ENCODE measurements at places on chromosomes 4 and X.

DNA sequence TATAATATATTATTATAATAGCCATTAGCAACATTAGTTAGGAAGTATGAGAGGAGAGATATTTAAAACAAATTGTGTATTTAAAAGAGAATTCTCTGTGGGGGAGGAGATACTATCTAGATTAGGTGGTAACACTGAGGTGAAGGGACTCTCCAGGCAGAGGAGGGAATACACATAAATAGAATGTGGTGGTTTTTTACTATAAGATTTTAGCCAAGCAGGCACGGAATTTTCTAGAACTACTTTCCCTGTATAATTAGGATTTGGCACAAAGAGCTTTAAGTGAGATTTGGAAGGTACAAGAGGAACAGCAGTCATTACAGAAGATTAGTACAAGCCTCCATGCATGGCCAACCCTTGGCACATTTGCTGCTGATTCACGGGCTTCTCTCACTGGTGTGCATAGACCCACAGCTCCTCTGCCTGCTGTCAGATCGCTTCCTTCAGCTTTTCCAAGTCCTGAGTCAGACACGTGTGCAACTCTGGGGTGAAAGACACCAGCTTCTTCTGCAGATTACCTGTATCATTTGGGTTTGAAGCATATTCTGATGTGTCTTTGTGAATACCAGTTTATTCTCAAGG is 685.5 kb downstream of the KCTD8 start:
- no peak for DNase-seq

GRCh38 chrX:39162322-39162735 is 361.1 kb downstream of the MID1IP1 start:
- DNase-seq: no peak

DNA sequence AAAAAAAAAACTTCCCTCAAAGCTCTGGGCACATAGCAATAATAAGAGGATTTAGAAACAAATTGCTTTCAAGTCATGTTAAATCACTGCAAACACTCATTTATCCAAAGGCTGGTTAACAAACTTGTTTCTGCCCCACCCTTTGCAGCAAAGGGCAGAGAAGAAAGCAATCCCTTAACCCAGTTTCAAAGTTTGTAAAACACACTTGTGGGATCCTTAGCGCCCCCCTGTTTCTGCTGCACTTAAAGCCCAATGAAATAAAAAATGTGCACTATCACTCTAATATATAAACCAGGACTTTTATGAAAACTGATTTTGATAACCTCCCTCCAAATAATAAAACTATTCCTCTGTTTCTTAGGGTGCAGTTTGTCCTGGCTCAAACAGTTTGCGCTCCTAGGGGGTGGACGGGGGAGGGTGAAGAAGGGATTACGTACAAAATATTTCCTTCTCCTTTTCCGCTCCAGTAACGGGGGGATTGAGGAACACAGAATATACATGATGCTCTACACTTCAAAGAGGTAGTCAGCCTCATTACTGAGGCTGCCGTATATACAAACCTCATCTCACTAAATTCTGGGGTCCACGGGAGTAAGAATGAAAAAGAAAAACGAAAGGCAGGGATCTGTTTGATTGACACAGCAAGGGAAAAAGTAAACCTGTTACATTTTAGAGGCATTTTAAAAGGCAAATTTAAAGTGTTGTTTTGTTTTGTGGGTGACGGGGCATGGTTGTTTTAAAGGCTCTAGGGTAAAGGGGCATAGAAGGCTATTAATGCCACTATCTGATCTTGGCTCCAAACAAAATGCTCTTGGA is 3.1 kb upstream of the PCDH10 start:
- DNase-seq: no peak

DNA sequence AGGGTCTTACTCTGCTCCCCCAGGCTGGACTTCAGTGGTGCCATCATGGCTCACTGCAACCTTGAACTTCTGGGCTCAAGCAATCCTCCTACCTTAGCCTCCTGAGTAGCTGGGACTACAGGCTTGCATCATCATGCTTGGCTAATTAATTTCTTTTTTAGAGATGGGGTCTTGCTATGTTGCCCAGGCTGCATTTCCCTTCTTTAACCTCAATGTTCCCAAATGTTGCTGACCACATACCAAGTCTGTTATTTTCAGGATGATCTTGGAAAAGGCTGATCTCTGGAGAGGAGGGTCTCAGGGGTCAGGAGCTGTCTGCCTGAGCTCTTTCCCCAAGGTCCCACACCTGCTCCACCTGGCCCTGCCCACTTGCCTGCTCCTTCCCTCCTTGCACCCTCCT is 13.0 kb downstream of the CACNA1F start:
- DNase-seq: no peak

DNA sequence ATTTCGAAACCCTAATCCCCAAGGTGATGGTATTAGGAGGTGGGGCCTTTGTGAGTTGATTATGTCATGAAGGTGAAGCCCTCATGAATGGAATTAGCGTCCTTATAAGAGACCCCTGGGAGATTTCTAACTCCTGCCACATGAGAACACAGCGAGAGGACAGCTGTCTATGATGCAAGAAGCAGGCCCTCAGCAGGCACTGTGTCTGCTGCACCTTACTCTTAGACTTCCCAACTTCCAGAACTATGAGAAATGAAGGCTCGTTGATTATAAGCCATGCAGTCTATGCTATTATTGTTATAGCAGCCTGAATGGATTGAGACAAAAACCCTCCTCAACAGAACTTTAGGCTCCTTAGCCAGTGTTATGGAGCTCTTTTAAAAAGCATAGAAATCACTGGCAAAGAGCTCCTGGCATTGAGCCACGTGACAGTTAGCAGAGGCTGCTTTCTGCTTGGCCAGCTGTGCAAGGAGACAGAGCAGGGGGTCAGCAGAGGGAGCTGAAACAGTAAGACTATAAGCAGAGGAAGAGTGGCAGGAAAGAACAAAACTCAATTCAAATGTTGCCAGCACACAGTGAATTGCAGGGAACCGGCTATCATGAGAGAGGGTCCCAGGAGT is 219.2 kb upstream of the FAT1 start:
- peak; percentile 55 for DNase-seq

GRCh38 chr4:146269228-146269653 is 54.9 kb downstream of the REELD1 start:
- no peak for DNase-seq

DNA sequence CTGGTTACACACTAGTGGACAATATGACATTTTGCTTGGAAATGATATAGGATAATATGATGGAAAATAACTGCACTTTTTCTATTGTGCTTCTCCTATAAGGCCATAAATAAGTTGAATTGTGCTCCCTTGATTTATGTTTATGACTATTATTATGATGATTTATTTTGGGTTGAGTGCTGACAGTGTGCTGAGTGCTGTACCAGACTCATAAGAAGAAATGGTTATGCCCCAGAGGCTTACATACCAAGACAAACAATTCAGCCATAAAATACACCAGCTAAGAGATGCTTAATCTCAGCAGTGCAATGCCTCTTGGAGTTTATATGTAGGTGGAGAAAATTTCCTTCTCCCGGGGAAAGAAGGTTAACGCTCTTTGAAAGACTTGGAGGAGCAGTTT is 199.8 kb upstream of the NOCT start:
- DNase-seq: no peak

DNA sequence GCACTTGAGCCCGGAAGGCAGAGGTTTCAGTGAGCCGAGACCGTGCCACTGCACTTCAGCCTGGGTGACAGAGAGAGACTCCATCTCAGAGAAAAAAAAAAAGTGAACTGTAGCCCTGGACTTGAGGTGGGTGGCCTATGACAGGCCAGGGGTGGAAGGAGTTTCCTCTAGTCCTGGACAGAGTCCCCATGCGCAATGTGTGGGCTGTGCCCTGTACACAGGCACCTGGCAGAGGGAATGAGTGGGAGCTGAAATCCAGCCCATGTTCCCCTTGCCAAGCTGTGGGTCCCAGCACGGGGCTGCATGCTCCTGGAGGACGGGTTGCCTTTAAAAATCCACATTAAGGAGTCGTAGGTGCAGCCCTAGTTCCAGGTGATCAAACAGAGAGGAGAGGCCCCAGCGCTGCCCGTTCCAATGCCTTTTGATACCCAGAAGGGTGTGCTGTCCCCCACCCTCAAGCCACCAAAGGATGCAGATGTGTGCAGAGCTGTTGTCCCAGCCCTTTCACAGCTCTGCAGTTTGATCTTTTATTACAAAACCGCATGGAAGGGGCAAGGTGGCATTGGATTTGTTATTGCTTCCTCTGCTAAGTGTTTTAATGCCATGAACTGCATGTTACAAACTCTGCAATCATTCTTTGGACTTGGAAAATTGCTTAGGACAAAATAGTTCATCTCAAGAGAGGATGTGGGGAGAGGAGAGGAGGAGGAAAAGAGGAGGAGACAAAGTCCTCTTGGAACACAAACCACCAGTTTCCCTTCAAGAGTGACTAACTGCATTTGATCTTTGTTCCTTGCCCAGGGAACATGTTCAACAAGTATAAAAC is 38.0 kb upstream of the PDK3 start:
- DNase-seq: no peak

GRCh38 chr4:155371432-155372043 is 5.2 kb downstream of the MAP9 start:
- DNase-seq: peak; percentile 17

DNA sequence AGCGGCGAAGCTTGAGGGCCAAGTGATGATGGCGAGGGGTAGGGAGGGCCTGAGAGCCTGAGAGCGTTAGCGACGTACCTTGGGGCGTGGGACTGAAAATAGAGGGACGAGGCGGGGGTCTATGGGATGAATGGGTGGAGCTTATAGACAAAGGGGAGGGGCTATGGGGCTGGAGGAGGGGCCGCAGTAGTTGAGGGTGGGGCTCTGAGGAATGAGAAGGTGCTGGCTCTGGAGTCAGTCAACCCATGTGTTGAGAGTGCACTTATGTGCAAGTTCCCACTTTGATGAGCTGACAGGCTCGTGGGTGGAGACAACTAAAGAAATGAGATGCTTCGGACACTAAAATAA is 488 bp downstream of the TBC1D25 start:
- DNase-seq: peak; percentile 54

GRCh38 chr4:61298178-61298740 is 98.1 kb downstream of the ADGRL3 start:
- no peak for DNase-seq

DNA sequence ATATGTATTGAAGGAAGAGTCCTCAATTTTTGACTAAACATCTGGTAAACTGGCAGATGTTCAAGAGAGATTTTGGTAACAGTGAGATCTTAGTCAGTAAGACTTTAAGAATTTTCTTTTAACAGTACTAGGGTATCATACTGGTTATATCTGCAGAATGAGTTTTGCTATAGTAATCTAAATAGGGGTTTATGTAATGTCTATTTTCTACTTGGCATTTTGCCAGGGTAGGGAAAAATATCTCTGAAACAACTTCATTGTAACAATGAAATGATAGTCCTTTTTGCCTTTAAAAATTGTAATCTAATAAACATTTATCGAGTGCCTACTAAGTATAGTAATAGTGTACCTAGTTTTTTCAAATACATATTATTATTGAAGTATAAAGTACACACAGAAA is 32.1 kb downstream of the XK start:
- DNase-seq: no peak

GRCh38 chr4:88843067-88843685 is 145.5 kb upstream of the NAP1L5 start:
- no peak for DNase-seq

GRCh38 chrX:152155766-152156310 is 17.5 kb upstream of the MAGEA10 start:
- DNase-seq: no peak

DNA sequence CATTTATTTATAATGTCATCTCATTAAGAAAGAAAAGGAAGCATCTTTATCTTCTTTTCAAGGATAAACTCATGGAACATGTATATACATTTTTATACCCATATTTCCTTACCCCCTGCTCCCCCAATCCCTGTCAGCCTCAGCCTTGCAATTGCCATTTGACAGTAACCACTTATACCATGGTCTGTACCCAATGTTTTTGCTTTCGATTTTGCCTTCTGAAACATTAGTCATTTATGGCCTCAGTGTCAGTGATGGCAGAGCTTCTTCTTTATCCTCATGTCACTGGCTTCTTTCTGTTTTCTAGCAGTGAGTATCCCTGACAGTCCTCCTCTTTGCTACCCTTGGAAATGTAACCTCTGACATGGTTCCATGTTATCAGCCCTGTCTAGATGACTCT is 228.4 kb downstream of the SPRY1 start:
- no peak for DNase-seq

- no peak for DNase-seq
These were observed 1607.9 kb upstream of the TENM3 start for GRCh38 chr4:180635281-180635680.

- no peak for DNase-seq
These were observed 386.1 kb upstream of the NR3C2 start for GRCh38 chr4:148828291-148828690.

DNA sequence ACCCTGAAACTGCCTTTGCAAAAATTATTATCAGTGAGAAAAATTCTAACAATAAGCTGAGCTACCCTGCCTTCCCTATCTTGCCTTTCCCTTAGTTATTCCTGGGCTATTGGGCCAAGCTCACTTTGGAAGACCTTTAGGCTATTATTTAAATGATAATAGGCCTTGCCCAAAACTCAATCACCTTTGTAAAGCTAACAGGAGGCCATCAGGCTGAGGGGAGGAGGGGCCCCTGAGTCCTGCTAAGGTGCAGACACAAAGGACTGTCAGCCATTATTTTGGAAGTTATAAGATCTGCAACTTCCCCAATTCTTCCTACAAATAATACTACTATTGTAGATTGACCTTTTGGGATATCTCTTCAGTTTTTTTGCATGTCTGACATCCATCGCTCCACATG is 278.8 kb upstream of the DIAPH2 start:
- no peak for DNase-seq

- DNase-seq: no peak
These were observed 30.3 kb downstream of the CXCL13 start for GRCh38 chr4:77635876-77636275.

GRCh38 chr4:157389741-157390140 is 169.2 kb downstream of the GRIA2 start:
- DNase-seq: peak; percentile 81

DNA sequence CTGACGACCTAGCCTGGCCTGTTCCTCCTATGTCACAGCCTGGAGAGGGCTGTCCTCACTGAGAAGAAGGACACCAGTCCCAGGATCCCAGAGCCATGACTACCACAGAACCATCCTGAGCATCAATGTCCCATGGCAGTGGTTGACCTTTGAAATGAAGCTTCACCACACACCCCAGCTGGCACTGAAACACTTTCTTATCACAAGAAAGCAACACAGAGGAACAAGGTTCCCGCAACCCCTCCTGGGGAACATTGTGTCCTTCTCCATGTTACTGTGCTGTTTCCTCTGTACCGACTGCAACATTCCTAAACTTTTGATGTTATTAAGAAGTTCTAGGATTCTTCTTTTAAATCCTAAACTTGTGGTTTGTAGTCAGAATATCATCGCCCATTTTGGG is 21.2 kb upstream of the FAM156A start:
- DNase-seq: no peak

DNA sequence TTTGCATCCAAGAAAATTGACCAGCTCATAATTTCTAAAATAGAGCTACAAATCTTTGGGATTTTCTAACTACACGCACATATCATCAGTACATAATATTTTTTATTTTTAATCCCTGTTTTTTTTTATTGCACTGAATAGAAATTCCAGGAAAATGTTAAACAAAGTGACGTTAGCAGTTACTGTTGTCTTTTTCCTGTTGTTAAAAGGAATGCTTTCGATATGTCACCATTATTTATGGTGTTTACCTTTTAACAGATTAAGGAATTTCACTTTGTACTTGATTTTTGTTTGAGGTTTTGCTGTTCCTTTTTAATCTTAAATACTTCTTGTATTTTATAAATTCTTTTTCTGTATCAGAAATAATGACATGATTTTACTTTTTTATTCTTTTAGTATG is 89.7 kb downstream of the TMEM144 start:
- DNase-seq: no peak

Data from SJCRH30 (cell line).